Pulmonary artery endothelial cell (primary cell): ENCODE measurements at places on chromosomes 7 and 10.

- DNase-seq, result no peak
Observed at GRCh38 chr7:45704683-45705016, 130.5 kb downstream of the ADCY1 start.

DNA sequence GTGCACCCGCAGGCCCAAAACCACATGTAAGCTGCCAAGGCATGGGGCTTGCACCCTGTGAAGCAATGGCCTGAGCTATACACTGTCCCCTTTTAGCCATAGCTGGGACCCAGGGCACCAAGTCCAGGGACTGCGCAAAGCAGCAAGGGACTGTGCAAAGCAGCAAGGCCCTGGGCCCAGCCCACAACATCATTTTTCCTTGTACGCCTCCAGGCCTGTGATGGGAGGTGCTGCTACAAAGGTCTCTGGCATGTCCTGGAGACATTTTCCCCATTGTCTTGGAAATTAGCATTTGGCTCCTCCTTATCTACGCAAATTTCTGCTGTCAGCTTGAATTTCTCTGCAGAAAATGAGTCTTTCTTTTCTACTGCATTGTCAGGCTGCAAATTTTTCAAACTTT is 24.8 kb downstream of the ARHGAP19 start:
- DNase-seq, result no peak

DNA sequence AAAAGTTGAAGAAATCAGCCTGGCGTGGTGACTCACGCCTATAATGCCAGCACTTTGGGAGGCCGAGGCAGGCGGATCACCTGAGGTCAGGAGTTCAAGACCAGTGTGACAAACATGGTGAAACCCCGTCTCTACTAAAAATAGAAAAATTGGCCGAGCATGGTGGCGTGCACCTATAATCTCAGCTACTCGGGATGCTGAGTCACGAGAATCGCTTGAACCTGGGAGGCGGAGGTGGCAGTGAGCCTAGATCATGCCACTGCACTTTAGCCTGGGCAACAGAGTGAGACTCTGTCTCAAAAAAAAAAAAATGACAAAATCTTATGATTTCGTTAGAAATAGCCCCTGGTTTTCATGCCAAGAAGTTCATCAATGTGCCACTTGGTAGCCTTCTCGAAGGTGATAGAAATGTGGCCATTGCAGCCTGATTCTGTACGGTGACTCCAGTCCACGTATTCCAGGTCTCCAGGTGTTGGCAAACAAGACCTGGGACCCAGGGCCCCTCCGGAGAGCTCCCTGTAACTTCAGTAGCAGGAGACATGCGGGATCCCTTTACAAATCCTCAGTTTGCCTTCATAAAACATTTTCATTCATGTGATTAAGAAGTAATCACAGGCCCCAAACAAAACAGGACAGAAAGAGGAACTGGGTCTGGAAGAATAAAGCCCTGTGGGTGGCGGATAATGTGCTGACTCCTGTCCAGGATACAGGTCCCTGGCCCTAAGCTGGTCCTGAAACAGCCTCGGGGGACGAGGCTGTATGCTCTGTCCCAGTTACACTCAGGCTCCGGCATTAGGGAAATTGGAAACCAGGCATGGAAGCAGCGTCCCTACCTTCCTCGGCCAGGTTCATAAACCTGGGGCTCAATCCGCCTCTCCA is 207.3 kb upstream of the SH2B2 start:
- DNase-seq, result no peak

DNA sequence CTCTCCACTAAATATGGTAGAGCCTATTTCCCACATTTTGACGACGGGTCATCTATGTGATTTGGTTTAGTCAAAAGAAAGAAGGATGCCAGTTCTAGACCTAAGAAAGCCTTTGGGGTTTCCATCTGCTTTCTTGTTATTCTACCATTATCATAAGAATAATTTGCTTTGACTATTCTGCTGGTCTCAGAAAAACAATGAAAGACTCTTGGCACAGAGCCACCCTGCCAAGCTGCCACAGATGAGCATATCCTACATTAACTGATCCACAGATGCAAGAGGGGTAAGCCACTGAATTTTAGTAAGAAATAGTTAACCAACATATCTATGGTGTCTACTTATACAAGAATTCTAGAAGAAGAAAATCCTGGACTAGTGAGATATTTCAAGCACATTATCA is 158.6 kb upstream of the MAGI2 start:
- no peak for DNase-seq

DNA sequence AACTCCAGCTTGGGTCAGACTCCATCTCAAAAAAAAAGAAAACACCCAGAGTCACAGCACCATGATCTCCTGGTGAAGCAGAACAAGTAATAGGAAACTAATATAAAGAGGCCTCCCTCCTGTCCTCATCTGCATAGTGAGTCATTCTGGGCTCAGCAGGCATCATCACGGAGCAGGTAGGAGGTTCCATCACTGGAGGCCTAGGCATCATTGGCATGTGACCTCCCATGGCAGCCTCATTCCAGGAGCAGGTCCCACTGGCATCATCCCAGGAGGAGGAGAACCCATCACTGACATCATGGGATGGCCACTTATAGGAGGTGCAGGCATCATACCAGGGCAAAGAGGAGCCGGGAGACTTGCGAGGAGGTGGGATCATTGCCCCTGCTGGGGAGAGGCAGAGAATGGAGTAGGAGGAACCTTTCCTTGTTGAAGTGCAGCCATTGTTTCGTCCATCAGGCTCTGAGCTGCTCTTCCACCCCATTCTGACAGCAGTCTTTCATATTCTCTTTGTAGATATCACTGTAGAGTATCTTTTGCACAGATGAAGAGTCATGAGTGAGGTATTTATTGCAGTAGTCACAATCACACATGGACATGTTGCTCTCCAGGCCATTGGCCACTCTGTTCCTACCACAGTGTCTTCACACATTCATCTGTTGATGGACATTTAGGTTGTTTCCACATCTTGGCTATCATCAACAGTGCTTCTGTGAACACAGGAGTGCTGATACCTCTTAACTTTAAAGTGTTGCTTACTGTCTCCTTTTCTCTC is 73.8 kb downstream of the OSBPL3 start:
- no peak for DNase-seq

DNA sequence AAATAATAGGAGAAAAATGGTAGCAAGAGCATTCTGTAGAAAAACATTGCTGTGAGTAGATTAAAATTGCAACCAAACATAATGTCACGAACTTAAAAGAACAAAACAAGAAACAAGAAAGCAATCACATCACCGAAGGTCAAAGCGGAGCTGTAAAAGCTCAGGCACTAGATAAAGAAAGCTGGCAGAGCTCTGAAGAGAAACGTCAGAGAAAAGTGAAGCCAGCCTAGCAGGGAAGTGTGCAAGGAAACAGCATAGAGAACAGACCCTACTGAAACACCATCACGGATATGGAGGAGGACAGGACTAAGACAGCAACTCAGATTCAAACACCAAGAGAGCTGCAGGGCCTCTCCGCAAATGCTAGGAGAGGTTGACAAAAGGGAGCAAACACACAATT is 22.5 kb upstream of the DDC start:
- DNase-seq, result no peak

GRCh38 chr7:1513657-1514095 is 9.5 kb upstream of the INTS1 start:
- no peak for DNase-seq

GRCh38 chr10:7374795-7375194 is 36.0 kb downstream of the SFMBT2 start:
- DNase-seq, result no peak

- no peak for DNase-seq
Observed at GRCh38 chr10:45428611-45429510, 54.8 kb downstream of the ALOX5 start.

DNA sequence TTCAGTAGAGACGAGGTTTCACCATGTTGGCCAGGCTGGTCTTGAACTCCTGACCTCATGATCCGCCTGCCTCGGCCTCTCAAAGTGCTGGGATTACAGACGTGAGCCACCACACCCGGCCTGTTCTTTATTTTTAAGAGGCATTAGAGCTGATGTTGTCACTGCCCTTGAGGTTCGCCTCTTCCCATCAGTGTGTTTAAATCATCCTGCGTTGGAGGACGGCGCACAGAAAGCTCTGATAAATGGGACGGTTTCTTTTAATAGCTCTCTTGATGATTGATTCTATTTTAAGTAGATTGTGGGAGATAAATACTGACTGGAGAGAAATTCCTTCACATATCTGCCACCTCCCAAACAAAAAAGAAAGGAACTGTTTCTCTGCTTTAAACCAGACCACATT is 29.0 kb downstream of the UPP1 start:
- DNase-seq, result no peak

DNA sequence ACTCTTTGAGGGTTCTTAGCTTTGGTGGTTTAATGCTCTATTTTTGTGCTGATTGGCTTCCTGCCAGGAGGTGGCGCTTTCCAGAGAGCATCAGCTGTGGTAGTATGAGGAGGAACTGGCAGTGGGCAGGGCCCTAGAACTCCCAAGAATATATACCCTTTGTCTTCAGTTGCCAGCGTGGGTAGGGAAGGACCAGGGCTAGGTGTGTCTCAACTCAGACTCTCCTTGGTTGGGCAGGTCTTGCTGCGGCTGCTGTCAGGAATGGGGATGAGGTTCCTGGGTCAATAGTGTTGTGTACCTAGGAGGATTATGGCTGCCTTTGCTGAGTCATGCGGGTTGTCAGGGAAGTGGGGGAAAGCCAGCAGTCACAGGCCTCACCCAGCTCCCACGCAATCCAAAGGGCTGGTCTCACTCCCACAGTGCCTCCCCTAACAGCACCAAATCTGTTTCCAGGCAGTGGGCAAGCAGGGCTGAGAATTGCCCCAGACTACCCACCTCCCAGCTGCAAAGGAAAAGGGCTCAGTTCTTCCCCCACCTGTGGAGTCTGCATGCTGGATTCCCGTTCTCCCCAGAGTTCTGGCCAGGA is 191.5 kb downstream of the PHTF2 start:
- DNase-seq, result no peak

GRCh38 chr10:1123198-1123597 is 67.0 kb downstream of the WDR37 start:
- no peak for DNase-seq

DNA sequence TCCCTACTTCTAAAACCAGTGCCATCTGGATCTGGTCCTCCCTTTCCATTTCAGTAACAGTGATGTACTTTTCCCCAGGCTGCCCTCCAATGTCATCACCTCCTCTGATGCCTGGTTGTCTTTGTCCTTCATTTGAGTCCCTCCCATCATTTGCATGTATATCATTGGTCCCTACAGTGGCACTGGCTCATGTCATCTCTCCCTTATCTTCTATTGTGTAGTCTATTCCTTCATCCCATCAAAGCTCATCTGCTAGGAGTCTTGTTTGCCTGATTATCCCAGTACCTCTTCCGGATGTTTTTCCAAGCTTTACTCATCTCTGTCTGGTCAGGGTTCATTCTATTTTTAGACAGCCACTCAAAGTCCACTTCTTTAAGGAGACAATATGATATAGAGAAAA is 292.9 kb upstream of the BMPER start:
- DNase-seq, result no peak
